Endodermal cell (in vitro differentiated cells): ENCODE measurements at places on chromosomes 4 and X.
A peak's percentile ranks its signal among the peaks of the same experiment; 100 is the strongest.

- DNase-seq, result no peak
Observed at GRCh38 chrX:129608496-129608895, 46.3 kb downstream of the APLN start.

GRCh38 chr4:173524218-173525117 lies 5.6 kb downstream of the HAND2 start:
- DNase-seq, result peak; percentile 61

DNA sequence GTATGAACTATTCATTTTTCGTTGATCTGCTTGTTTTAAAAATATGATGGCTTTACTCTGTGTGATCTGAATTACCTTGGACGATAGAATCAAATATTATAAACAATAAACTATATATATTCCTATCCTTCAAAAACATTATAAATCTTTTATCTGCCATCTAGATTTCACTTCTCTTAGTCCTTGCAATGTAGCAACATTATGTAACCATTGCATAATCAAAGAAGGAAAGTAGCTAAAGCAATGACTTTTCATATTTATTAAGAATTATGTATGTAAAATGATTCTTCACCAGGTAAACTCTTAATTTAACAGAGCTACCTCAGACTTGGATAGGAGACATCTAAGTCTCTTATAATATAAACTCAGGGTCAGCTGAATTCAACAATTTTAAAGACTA lies 210.5 kb downstream of the ADAMTS3 start:
- no peak for DNase-seq

DNA sequence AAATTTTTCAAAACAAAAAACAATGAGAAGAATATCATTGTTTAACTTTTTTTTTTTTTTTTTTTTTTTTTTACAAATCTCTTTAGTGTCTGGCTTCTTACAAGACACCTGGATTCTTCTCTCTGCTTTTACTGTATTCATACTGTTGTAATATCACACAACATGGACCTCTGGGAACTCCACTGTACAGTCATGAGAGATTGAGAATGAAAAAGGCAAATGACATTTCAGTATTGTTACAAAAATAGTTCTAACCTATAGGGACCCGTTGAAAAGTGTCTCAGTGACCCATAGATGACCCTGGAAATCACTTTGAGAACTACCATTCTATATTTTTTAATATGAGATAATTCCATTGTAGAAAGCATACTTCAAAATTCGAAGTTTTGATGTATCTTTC lies 124.4 kb downstream of the SLIT2 start:
- no peak for DNase-seq

GRCh38 chrX:108245462-108245861 lies 153.9 kb downstream of the ATG4A start:
- DNase-seq, result peak; percentile 49
